ENCODE measurements at places on chromosomes 1 and 21. TPM values are rescaled to one million over a fixed set of nuclear protein-coding genes. Genes with fewer than 3 reads are reported as not detected.

PLA2G2D gene
- total RNA-seq: not detected

DNA sequence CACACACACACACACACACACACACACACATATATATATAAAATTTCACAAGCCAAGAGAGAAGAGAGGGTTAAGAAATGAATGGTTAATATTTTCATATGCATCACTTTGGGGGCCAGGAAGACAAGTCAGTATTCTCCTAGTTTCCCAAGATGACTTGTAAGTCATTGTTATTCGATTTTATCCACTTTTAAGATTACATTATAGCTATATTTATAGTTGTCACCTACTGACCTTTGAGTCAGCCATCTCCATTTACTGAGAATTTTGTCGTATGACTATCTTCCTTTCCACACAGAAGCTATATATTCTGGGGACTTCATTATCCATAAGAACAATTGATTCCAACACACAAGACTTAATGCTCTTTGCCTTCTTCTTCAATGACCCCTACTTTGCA is 8.9 kb downstream of the LYST start:
- DNase-seq: no peak
- peaks cover 16% of the 10 kb centered on the region for H3K4me1 ChIP-seq
- no peak overlapping the region for H3K4me3 ChIP-seq
- H3K36me3 ChIP-seq: no peaks in the 10 kb centered on the region

OR2T2 gene
- total RNA-seq: not detected

PRAMEF1 gene
- not detected for total RNA-seq

Measured in GM23248 (cell line).